ENCODE measurements at places on chromosomes 12 and 14. TPM values are rescaled to one million over a fixed set of nuclear protein-coding genes. Genes with fewer than 3 reads are reported as not detected.

AICDA gene
- total RNA-seq: not detected

NTF3 gene
- 11.1 TPM for total RNA-seq

PLEKHG3 gene
- 16.4 TPM for total RNA-seq

NINJ2 gene
- 0.79 TPM for total RNA-seq

DACT1 gene
- total RNA-seq: 5.3 TPM

WIF1 gene
- total RNA-seq: not detected

KRT77 gene
- total RNA-seq: not detected

C3AR1 gene
- total RNA-seq: 0.40 TPM

ABCC9 gene
- total RNA-seq: 0.37 TPM

PMCH gene
- not detected for total RNA-seq

ASB8 gene
- total RNA-seq: 20.6 TPM

DDN gene
- total RNA-seq: 0.13 TPM

CLEC1B gene
- not detected for total RNA-seq

E2F7 gene
- total RNA-seq: 8.2 TPM

AMN gene
- total RNA-seq: not detected

KRT2 gene
- not detected for total RNA-seq
